ENCODE measurements at places on chromosomes 16 and 17.

GRCh38 chr17:62163847-62164246 lies 98.8 kb upstream of the MED13 start:
- no peak for DNase-seq

DNA sequence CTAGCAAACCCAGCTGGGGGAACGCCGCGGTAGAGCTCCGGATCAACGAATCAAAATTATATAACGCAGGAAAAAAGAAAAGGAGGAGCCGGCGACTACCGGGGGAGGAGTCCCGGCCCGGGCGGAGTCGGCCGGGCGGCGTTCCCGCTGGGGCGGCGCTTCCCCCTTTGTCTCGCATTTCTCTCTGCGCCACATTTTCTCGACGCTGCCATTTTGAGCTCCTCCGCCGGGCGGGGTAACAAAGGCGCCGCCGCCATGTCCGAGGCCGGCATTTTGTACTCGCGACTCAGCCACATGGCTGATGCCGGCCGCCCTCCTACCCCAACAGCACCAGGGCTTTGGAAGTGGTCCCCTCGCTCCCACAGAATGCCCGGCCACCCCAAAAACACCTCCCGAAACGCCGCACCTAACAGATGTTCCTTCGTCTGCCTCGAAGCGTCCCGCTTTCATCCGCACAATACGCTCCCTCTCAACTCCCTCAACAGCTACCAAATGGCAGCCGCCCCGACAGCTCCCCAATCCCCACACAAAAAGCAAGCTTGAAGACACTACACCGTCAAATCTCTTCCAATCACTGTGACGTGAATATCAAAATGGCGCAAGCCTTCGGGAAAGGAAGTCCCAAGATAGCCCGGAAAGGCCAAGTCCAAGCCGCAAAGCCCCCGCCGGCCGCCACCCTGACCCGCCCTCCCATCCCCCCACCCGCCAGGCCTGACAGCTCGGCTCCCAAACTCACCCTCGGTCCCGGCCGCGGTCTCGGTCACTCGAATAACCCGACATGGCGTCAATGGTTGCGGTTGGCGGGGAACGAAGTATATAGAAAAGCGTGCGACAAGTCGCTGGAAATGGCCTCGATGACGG lies 519 bp downstream of the DDX5 start:
- DNase-seq: peak; percentile 91

DNA sequence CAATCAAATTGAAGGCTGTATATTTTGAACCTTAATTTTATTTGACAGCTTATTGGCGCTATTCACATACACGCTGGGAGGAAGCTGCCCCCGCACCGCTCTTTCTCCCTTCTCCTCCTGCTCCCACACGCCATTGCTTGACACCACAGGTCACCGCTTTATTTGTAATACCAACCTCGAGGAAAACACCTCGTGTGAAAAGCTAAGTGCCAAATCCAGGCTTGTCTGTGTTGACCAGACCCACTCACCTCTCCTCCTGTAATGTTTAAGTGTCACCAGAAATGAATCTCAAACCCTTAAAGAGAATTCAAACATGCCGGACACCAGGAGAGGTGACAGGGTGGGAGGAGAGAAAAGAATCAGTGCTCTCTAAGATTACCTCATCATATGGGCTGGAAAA lies 331.4 kb downstream of the GRIN2A start:
- no peak for DNase-seq

DNA sequence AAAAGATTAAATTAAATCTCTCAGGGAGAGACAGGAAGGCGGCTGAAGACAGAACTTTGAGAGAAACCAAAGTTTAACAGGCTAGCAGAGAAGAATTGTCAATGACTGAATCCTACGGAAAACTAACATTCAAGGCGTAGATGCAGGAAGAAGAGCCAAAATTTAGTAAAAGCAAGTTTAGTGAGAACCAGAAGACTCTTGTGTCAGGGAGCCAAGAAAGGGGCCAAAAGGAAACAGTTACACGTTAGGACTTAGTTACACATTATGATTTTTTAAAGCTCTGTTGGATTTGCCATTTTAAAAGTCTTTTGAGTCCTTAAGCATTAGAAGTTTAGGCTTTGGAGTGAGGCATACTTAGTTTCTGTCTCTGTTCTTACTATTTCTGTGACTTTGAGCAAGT lies 164.6 kb downstream of the CHD9 start:
- no peak for DNase-seq

GRCh38 chr16:75109732-75110243 lies 6.8 kb downstream of the LDHD start:
- no peak for DNase-seq

GRCh38 chr16:11681556-11681955 lies 13.3 kb downstream of the SNN start:
- DNase-seq: peak; percentile 44

GRCh38 chr16:9351440-9351839 lies 260.0 kb downstream of the HAPSTR1 start:
- DNase-seq: no peak

DNA sequence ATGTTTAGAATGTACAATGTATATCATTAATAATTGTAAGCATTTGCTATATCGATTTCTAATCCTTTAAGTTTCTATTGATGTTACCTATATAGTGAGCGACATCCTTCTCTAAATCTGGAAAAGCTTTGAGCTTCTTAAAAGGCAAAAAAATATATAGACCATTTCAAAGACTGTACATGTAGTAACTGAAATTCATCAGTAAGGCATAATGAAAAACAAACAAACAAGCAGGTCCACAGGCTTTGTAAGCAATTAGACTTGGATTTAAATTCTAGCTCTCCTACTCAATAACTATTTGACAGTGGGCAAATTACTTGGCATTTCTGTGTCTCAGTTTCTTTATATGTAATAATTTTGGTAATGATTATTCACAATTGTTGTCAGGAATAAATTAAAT lies 51.7 kb upstream of the NACA2 start:
- DNase-seq: no peak

DNA sequence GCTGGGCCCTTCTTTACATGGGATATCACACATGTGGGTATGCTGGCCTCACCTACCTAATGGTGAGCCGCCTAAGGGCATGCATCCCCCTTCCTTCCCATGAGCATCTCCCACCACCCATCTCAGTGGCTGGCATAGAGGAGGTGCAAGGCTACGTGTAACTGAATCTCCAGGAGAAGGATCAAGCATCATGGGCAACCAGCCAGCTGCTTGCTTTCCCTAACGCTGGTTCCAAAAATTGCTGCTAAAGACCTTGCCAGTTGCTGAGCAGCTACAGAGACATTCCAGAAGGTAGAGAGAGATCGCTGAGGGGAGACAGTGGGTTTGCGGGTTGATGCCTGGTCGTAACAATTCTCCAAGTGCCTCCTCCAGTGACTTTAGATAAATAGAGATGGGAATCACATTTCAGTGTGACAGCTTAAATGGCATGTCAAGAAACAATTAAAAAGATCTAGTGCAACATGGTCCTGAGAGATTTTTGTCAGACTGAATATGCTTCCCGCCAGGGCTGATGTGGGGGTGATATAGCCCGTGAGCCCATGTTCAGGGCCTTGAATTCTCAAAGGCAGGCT lies 378.4 kb upstream of the CDH5 start:
- no peak for DNase-seq

- DNase-seq: no peak
Observed at GRCh38 chr17:32846143-32846542, 30.8 kb downstream of the MYO1D start.

GRCh38 chr16:3564130-3564888 lies 12.9 kb downstream of the NLRC3 start:
- DNase-seq: no peak

- no peak for DNase-seq
Observed at GRCh38 chr16:49664221-49665215, 191.4 kb downstream of the ZNF423 start.

- no peak for DNase-seq
Observed at GRCh38 chr16:16151315-16151714, 72.0 kb downstream of the ABCC6 start.

GRCh38 chr16:17557949-17558348 lies 87.2 kb upstream of the XYLT1 start:
- DNase-seq: no peak

DNA sequence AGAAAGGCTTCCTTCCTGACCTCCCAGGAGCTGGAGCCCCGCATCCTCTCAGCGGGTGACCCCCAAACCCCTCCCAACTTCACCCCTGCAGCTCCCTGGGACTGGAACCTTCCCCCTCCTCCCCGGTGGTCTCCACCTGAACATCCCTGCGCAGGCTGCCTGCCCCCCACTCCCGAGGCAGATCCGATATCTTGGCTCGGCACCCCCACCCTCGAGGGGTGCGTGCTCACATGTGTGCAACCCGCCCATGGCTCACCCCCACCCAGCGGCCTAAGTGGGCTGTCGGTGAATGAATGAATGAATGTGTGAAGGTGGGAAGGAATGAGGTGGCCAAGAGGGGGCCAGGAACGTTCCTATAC lies 39.7 kb downstream of the SLC7A5 start:
- no peak for DNase-seq

DNA sequence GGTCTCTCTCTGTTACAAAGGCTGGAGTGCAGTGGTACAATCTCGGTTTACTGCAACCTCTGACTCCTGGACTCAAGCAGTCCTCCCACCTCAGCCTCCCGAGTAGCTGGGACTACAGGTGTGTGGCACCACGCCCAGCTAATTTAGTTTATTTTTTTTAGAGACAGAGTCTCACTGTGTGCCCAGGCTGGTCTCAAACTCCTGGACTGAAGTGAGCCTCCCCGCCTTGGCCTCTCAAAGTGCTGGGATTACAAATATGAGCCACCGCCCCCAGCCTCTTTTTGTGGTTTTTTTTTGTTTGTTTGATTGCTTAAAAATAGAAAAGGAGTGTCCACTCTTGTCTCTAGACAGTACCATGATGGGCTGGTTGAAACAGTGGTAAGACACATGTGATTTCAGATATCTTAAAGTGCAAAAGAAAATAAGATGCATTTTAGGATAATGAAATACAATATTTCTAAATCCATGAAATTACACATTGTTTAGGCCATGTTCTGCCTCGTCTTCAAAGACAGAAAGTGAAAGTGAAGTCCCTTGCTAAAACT lies 27.4 kb downstream of the KIAA0513 start:
- no peak for DNase-seq

- DNase-seq: no peak
Observed at GRCh38 chr16:67463059-67463458, 17.9 kb downstream of the ATP6V0D1 start.

DNA sequence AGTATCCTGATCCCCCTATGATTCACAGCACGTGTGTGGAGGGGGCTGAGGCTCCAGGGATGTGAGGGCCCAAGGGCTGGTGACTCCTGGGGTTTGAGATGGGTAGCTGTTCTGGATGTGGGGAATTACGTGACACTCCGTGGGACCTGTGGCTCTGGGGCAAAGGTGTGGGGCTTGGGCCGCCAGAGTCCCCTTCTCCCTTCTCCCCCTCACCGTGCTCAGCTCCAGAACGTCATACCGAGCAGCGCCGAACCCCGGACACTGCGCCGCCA lies 7.2 kb downstream of the PLEKHH3 start:
- DNase-seq: no peak

GRCh38 chr16:19749571-19750080 lies 31.6 kb downstream of the IQCK start:
- no peak for DNase-seq

DNA sequence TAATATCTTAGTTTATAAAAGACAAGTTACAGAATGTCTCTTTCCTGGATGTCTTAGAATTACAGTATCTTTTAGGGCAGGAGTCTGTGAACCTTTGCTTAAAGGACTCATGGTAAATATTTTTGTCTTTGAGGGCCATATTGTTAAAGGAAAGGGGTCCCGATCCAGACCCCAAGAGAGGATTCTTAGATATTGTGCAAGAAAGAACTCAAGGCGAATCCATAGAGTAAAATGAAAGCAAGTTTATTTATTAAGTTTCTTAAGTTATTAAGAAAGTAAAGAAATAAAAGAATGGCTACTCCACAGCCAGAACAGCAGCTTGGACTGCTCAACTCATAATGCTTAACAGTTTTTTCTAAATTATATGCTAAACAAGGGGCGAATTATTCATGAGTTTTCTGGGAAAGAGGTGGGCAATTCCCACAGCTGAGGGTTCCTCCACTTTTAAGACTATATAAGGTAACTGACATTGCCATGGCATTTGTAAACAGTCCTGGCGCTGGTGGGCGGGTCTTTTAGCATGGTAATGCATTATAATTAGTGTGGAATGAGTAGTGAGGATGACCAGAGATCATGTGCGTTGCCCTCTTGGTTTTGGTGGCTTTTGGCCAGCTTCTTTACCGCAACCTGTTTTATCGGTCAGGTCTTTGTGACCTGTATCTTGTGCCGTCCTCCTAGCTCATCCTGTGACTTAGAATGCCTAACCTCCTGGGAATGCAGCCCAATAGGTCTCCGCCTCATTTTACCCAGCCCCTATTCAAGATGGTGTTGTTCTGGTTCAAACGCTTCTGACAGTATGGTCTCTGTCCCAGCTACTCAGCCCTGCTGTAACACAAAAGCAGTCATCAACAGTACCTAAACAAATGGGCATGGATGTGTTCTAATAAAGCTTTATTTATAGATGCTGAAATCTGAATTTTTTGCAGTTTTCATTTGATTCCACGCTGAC lies 53.2 kb downstream of the BMERB1 start:
- DNase-seq: no peak

DNA sequence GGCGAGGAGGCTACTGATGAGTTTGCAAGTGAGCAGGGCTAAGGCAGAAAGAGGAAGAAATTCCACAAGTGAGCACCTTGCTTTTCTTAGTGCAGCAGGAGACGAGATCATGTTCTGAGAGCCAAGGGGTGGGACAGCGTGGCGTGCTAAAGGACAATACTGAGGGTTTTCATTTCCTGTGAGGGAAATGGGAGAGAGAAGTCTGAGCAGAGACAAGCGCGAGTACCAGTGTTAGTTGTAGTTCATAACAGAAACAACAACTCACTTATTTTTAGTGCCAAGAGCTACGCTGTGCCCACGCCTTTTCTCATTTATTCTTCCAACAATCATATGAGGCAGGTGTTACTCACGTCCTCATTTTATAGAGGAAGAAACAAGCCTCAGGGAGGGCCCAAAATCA lies 2.3 kb downstream of the SPACA3 start:
- DNase-seq: peak; percentile 58

DNA sequence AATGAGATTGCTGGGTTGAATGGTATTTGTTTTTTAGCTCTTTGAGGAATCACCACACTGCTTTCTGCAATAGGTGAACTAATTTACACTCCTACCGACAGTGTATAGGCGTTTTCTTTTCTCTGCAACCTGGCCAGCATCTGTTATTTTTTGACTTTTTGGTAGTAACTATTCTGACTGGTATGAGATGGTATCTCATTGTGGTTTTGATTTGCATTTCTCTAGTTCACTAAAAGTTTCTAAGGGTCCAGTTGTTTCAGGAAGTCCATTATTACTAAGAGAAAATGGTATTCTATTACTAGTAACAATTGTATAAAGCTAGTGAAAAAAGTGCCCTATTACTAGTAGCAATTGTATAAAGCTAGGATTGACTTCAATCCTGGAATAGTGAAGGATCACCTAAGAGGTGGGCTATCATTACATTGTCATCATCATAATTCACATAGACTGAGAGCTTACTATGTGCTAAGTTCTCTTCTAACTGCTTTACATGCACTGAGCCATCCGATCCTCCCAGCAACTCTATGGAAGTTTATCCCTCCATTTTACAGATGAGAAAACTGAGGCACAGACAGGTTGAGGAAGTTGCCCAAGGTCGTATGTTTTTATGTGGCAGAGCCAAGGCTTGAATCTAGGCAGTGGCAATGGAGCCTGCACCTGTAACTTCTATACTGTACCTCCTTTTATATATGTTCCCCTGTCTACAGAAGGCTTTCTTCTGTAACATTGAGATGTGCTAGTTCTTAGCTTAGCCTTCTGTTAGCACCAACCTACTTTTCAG lies 13.4 kb upstream of the SMIM36 start:
- peak; percentile 38 for DNase-seq
